ENCODE measurements at places on chromosomes 12 and 14.
A peak's percentile ranks its signal among the peaks of the same experiment; 100 is the strongest.

- no peak for DNase-seq
These were observed 13.2 kb downstream of the EIF5 start for GRCh38 chr14:103347091-103347815.

DNA sequence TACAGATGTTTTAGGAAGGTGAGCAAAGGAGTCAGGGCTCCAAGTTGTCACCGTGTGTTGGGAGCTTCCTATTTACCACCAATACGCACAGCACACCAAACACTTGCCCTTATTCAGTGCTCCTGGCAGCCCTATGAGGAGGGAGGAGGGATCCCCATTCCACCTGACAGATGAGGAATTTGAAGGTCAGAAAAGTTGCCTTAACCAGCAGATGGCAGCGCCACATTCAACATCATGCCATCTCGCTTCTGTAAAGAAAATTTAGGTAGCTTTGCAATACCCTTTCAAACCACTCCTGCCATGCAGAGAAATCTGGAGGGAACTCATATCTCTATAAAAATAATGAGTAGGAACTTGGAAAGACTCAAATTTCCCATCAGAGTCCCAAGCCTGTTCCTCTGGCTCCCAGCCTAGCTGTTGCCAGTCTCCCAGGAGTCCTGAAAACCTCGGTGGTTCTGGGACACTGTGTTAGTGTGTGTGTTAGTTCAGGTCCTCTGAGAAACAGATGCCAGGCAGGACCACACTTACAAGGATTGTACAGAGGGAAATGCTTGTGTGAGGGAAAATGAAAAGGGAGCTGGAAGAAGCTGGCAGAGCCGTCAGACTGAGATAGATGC is 410.5 kb downstream of the MED13L start:
- no peak for DNase-seq

GRCh38 chr12:58358369-58358768 is 417.0 kb downstream of the ATP23 start:
- DNase-seq = no peak

GRCh38 chr12:106871477-106871876 is 84.2 kb upstream of the TMEM263 start:
- DNase-seq = no peak

- peak; percentile 53 for DNase-seq
These were observed 17.0 kb downstream of the ZDHHC22 start for GRCh38 chr14:77124345-77125280.

DNA sequence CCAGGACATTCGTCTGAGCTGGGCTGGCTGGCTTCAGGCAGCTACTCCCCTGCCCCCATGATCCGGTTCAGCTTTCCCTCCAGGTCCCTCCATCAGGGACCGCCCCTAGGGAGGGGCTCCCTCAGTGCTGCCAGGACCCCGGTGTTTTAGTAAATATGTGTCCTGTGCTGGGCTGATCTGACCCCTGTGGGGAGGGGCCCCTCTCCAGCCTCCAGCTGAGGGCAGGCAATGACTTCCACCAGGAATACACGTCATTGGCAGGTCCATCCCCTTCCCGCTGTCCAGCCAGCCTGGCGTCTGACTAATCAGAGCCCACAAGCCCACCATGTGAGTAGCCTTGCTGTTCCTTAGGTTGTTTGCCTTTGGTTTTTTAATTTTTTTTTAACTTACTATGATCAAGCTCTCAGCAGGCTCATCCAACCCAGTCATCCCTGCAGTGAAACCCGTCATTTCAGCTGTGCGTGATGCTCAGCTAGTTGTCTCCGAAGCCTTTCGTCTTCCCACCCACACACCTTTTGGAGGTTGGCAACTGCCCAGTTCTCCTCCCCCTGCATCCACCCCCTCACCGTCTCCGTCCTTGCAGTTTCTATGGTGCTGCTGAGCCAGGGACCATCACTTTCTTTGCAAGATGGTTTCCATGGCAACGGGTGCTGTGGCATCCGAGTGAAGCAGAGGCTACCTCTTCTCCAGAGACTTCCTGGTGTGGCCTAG is 16.0 kb upstream of the SERPINA4 start:
- no peak for DNase-seq

- no peak for DNase-seq
These were observed 20.5 kb downstream of the C14orf132 start for GRCh38 chr14:96059519-96060135.

GRCh38 chr14:59017285-59017965 is 171.0 kb upstream of the DAAM1 start:
- DNase-seq = no peak

DNA sequence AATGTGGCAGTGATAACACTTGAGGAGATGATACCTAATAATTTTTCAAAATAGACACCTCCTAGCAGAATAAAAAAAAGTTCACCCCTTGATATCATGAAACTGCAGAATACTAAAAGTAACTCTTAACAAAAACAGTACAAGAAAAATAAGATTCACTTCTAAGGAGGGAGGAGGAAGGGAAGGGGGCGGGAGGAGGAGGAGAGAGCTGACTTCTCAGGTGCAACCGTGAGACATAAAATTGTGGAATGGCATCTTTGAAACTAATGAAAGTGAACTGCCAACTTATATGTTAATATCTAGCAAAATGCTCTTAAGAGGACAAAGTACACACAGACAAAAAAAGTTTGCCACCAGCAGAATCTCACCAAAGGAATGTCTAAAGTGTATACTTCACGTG is 115.8 kb downstream of the SCFD1 start:
- DNase-seq = no peak

GRCh38 chr14:29056041-29056566 is 289.5 kb downstream of the FOXG1 start:
- DNase-seq = no peak

GRCh38 chr12:87866578-87867292 is 162.5 kb downstream of the C12orf50 start:
- no peak for DNase-seq

DNA sequence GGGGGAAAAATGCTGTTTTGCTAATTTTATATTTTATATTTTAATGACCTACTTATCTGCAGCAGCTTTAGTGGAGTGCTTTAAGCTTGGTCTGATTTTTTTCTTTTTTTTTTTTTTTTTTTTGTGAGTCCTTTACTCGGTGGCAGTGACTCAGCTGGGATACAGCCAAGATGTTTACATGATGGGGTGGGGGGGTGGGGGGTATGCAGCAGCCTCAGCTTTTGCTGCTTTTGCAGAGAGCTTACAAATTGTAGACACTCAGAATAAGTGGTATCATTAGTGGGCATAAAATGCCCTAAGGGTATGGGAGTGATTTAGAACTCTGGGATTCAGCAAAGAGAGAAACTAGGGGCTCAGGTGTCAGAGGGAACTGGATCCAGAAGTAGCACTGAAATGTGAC is 38.2 kb upstream of the ARHGAP5 start:
- no peak for DNase-seq

DNA sequence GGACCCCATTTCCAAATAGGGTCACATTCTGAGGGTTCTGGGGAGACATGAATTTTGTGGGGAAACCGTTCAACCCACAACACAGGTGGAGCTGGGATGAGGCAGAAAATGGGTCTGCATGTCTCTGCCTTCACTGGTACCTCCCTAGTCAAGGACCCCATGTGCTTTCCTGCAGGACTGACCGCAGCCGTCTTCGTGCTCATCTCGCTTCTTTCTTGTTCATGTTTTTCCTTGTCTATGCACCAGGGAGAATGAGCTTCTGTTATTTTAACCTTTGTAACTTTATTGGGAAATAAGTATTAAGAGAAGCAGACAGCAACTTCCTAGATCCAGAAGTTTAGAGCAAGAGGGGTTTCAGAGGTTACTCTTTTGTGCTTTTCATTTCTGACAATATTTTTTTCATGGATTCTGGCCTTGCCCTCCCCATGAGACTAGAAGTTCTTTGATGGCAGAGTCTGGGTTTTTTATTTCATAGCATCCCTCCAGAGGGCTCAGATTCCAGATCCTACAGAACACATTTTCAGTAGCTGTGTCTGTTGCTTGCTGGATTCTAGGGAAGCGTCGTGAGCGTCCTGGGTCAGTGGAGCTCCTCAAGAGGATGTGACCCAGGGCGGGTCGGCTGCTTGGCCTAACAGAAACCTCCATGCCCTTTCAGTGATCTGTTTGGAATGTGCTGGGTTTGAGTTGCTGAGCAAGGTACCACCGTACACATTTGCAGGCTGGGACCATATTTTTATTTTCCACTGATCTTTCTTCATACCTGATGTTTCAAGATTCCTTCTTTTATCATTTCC is 104.2 kb downstream of the ADGRD1 start:
- DNase-seq = no peak

GRCh38 chr14:56126637-56126913 is 8.4 kb downstream of the PELI2 start:
- no peak for DNase-seq

DNA sequence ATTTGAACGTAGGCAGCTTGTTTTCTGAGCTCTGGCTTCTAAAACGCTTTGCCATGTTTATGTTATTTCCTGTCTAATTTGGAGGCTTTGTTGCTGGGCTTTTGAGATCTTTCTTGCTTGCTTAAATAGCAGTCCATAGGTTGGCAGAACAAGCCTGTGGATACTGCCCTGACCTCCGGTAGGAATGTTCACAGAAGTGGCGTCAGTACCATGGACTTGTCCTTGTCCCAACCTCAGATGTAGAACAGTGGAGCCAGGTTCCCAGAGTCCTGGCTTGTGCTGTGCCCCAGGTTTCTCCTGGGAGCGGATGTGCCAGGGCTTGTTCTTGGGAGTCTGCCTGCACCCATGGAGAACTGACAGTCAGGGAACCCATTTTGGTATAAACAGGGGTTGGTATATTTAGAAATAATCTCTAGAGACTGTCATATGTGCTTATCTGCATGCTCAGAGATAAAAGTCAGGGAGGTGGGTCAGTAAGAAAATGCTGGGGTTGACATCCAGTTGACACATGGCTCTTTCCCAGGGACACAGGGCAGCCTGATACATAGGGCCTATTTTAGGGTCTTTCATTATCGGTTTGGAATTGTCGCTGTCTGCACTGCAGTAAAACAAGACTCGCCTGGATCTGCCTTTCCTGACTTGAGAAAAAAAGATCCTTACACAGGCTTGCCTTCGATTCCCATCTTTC is 22.9 kb downstream of the CACNA1C start:
- no peak for DNase-seq

- no peak for DNase-seq
These were observed 2.7 kb downstream of the TTC6 start for GRCh38 chr14:37597914-37598746.

DNA sequence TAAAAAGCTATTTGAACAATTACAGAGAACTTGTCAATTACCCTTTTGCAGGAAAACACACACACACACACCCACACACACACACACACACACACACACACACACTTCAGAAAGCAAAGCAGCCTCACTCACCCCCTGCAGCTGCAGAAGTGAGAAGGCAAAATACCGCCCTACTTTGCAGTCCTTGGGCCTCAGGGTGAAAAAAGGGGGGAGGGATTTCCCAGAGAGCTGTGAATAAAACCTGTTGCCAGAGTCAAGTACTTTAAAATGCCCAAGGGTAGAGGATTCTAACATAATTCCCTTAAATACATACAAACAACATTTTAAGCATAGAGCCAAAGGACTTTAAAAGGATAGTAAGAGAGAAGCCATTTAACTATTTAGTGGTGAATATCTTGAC is 285.9 kb downstream of the MDGA2 start:
- DNase-seq = peak; percentile 5

DNA sequence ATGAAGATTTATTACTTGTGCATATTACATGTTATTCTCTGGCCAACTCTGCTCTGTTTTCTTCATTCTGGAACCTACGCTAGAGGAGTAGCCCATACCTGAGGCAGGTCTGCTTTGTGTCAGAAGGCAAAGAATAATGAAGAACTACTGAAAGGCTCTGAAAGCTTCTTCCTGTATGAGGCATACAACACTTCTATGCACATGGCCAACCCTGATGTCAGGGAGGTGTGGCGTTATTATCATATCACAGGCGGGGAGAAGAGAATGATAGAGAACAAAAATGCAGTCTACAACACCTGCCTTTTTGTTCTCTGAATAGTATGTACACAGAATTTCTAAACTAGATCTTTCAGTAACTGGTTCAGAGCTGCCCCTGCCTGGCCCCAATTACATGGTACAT is 32.5 kb upstream of the CRY1 start:
- no peak for DNase-seq

DNA sequence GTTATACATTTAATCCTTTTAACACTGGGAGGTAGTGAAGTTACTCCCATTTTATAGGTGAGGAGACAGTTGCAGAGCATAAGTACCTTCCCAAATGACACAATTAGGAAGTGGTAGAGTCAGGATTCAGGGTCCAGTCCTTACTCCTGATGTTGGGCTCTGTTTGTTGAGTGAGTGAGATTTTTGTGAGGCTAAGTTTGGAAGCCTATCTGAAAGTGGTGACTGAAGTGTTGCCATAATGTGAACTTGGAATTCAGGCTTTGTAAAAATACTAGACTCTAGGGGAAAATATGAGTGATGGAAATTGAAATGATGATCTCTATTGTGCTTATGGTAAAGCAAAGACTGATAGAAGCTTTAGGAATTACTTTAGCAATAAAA is 2.2 kb downstream of the NUDT4 start:
- DNase-seq = no peak

DNA sequence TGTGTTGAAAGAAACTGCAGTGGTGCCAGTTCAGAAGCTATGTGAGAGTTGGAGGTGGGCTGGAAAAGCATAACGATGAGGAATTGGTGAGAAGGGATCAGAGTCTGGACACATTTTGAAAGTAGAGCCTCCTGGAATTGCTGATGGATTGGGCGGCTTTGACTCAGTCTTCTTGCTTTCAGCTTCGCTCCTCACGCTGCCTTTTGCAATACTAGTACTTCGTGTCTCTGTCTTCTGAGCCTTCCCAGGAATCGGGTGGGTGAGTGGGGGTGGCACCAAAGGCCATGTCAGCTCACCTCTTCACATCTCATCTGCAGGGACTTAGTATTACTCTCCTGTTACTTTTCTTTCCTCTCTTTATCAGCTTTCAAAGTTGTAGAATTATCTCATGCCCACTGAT is 101.6 kb upstream of the RFX4 start:
- DNase-seq = no peak

DNA sequence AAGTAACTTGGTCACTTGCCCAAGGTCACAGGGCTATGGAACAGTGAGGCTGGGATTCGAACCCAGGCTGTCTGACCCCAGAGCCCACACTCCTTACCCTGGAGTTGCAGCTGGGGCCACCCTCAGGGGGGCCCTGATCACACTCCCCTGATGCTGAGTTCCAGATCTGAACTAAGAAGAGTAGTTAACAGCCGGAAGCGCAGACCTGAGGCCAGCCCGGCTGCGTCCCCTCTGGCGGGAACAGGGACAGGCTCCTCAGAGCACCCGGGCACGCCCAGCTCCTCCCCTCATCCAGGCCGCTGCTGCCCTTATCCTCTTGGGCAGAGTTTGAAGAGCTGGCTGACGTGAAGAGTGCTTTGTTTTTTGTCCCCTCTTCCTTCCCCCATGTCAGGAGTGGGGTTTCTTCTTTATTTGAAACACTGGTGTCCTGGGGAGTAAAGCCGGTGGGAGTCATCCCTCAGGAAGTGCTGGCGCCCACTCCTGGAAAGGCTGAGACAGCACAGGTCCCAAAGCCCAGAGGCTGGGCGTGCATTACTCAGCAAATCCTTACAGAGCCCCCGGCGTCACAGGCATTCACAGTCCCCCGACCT is 8.7 kb downstream of the PHB2 start:
- peak; percentile 59 for DNase-seq

GRCh38 chr12:104721936-104722335 is 236.2 kb downstream of the SLC41A2 start:
- DNase-seq = no peak

GRCh38 chr12:85985996-85986395 is 111.9 kb downstream of the NTS start:
- DNase-seq = no peak
